ENCODE measurements at places on chromosomes 12 and 14.
A peak's percentile ranks its signal among the peaks of the same experiment; 100 is the strongest.

DNA sequence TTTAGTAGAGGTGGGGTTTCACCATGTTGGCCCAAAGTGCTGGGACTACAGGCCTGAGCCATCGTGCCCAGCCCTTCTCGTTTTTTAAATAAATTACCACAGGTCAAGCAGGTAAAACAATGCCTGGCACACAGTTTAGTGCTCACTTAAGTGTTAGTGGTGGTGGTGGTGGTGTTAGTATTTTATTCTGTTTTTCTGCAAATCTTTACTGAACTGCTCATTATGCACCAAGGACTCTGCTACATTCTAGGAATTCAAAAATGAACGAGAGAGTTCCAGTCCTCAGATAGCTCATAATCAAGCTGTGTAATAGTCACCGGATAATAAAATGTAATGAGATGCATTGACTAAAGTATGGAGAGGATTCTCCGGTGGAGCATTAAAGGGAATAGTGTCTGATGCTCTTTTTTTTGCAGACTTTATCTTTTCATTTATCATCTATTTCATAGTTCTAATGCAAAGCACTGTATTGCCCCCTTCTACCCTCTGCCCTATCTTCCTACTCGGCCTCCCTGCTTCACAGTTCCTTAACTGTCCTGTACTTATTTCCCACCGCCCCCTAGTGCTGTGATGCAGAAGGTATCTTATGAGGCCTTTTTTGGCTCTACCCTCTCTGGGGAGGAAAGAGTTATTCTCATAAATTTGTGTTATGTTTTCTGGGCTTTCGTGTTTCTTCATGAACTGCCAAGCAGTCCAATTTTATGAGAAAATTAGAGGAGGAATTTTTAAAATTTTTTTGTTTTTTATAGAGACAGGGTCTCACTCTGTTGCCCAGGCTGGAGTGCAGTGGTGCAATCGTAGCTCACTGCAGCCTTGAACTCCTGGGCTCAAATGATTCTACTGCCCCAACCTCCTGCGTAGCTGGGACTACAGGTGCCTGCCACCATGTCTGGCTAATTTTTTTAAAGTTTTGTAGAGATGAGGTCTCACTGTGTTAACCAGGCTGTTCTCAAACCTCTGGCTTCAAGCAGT is 1.0 kb downstream of the ITFG2 start:
- DNase-seq: peak; percentile 10

- DNase-seq: no peak
Measured at GRCh38 chr12:119704065-119704747, 36.3 kb downstream of the PRKAB1 start.

GRCh38 chr12:126883697-126884096 is 1383.3 kb upstream of the TMEM132C start:
- DNase-seq: no peak

DNA sequence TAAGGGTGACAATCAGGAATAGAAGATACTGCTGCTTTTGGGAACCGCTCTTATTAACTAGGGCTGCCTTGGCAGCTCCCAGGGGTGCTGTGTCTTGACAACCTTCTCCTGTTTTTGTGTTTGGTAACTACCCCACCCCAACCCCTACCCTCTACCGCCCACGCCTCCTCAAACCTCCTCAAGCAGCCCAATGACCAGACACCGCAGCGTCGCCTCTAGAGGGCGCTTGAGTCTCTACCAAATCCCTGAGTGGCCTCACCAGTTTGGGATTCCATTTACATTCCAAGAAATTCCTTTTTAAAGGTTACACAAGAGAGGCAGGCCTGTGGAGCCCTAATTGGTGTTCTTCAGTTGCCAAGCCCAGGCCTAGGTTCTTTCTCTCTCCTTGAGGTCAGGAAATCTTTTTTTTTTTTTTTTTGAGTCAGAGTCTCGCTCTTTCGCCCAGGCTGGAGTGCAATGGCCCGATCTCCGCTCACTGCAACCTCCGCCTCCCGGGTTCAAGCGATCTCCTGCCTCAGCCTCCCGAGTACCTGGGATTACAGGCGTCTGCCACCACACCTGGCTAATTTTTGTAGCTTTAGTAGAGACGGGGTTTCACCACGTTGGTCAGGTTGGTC is 72.4 kb upstream of the USP44 start:
- no peak for DNase-seq

Measured in activated naive CD4-positive, alpha-beta T cell (primary cell).